T-helper 17 cell (primary cell): ENCODE measurements at places on chromosomes 7 and 10. TPM values are rescaled to one million over a fixed set of nuclear protein-coding genes. Genes with fewer than 3 reads are reported as not detected.

DNA sequence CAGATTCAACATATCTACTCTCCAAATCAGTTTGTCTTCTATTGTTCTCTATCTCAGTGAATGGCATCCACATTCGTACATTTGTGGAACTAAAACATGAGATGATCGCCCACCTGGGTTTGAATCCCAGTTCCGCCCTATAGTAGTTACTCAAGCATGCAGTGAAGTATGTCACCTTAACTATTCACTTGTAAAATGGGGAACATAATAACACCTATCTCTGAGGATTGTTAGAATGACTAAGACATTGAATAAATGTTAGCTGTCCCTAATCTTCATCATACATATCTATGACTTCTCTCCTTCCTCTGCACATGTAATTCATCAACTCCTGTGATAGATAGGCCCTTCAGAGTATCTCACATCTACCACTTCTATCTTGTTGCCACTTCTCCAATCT is 24.7 kb downstream of the UBE2D1 start:
- no peak for DNase-seq

DNA sequence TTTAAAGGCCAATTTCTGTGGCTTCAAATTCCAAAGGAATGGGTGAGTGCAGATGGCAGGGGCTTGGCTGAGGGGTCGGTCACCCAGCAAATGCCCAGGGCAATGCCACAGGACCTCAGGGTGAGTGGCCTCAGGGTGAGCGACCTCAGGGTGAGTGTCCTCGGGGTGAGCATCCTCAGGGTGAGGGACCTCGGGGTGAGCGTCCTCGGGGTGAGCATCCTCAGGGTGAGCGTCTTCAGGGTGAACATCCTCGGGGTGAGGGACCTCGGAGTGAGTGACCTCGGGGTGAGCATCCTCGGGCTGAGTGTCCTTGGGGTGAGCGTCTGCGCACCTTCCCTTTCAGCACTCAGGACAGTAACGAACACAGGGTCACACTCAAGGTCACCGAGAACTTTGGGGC is 59.2 kb downstream of the ADARB2 start:
- DNase-seq, result no peak

DNA sequence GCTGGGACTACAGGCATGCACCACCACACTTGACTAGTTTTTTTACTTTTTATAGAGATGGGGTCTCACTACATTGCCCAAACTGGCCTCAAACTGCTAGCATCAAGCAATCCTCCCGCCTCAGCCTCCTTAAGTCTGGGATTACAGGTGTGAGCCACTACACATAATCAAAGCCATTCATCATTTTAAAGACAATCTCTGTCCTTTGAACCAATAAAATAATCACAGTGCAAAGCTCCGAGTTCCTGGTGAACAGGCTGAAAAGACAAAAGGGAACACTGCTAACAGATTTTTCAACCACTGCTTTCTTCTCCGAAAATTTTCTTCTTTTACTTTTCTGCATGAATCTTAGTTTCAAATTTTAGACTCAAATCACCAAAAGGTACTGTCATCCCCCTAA is 58.5 kb downstream of the PARD3 start:
- DNase-seq, result no peak

DNA sequence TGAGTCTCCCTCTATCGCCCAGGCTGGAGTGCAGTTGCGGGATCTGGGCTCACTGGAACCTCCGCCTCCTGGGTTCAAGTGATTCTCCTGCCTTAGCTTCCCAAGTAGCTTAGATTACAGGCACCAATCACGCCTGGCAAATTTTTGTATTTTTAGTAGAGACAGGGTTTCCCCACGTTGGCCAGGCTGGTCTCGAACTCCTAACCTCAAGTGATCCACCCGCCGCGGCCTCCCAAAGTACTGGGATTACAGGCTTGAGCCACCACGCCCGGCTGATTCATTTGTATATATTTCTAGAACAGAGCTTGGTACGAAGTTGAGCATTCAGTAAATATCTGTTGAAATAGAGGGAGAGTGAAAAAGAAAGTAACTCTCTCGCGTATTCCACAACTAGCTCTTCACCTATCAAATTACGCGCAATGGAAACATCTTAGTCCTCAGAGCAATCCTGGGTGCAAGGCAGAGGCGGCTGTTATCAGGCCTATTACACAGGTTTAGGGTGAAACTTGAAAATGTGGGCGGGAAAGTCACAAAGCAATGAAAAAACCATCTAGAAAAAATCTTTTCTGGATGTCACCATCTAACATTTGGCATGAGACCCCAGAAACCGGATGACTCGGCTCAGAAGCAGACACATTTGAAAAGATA is 707 bp upstream of the GHITM start:
- peak; percentile 20 for DNase-seq

The ZNF438 gene
- total RNA-seq, result 3.7 TPM

DNA sequence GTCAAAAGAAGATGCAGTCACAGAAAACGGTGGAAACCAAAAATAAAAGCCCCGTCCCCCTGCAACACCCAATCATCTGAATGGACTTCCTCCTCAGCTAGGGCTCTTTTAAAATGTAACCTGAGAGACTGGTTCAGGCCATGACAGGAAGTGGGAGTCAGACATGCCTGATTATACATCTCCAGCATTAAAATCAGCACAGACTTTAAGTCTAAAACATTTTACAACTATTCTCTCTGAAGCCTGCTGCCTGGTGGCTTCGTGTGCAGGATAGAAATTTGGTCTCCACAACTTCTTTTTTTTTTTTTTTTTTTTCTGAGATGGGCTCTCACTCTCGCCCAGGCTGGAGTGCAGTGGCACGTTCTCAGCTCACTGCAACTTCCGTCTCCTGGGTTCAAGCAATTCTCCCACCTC is 30.3 kb downstream of the HACD1 start:
- no peak for DNase-seq

The MCM7 gene
- 119 TPM for total RNA-seq

- no peak for DNase-seq
Measured at GRCh38 chr7:21671859-21672258, 129.0 kb downstream of the DNAH11 start.

The STAG3 gene
- 4.8 TPM for total RNA-seq
